Natural killer cell (primary cell): ENCODE measurements at places on chromosomes 12 and 14. TPM values are rescaled to one million over a fixed set of nuclear protein-coding genes. Genes with fewer than 3 reads are reported as not detected.

KRT6C gene
- not detected for total RNA-seq

LRFN5 gene
- not detected for total RNA-seq

DNA sequence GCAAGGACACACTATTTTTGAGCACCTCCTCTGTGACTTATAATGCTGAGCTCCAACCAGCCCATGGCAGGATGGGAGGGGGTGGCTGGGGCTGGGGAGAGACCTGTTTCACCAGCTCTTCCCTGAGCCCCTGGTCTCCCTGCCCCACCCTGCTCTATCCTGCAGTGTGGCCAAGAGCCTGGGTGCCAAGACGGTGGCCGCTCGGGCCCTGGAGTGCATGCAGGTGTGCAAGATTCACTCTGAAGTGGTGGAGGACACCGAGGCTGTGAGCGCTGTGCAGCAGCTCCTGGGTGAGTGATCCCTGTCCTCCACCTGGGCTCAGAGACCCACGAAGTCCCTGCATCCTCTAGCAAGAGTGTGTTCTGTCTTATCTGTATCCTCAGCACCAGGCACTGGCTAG, 14.4 kb downstream of the SDSL start:
- no peaks in the 10 kb centered on the region for H3K4me1 ChIP-seq
- H3K36me3 ChIP-seq = no peaks in the 10 kb centered on the region
- no peak overlapping the region for H3K27ac ChIP-seq
- H3K27me3 ChIP-seq = no peaks in the 10 kb centered on the region

- peaks cover 3% of the 10 kb centered on the region for H3K4me1 ChIP-seq
- no peak overlapping the region for H3K27ac ChIP-seq
- H3K27me3 ChIP-seq = no peaks in the 10 kb centered on the region
- no peak for DNase-seq
Measured at GRCh38 chr12:48943221-48943620, 14.1 kb downstream of the ARF3 start.

DNA sequence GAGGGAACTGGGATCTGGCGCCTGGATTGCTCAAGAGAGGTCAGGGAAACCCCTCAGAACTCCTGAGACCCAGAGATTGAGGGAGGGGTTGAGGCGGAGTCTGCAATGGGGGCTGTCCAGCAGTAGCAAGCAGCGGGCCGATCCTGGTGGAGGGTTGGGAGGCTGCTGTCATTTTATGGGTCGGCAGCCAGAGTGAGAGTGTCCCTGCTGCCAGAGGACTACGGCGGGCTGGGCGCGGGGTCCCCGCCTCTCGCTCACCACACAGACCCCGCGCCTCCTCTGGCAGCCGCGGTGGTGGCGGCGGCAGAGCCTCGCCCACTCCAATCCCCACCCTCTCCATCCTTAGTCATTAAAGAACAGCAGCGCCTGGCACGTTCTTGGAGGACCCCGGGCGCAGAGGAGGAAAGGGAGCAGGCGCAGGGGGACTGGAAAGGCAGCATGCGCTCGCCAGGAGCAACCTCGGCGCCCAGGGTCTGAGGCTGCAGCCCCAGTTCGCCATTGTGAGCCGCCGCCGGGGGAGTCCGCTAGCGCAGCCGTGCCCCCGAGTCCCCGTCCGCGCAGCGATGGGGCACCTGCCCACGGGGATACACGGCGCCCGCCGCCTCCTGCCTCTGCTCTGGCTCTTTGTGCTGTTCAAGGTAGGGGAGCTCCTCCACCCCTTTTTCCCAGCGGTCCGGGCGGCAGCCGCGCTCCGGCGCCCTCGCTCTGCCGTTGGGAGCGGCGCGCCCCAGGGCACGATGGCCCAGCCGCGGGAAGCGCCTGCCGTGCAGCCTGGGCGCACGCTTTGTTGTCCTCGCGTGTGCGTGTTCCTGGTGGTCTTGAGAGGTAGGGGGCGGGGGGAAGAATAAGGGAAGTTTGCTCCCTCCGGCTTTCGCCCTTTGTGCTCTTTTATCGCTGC, at the start of gene PTPRO:
Gene PTPRO (plus strand): TSS at position 345 of the 898 bp plus-strand sequence.
- no peak for DNase-seq
- H3K27me3 ChIP-seq = peaks cover 9% of the 10 kb centered on the region
- H3K4me1 ChIP-seq = no peaks in the 10 kb centered on the region
- H3K36me3 ChIP-seq = no peaks in the 10 kb centered on the region
- H3K4me3 ChIP-seq = no peak within 1 kb of the TSS
- no peak within 1 kb of the TSS for H3K27ac ChIP-seq

- no peaks in the 10 kb centered on the region for H3K27me3 ChIP-seq
- no peaks in the 10 kb centered on the region for H3K4me1 ChIP-seq
- H3K4me3 ChIP-seq = no peak overlapping the region
- no peaks in the 10 kb centered on the region for H3K36me3 ChIP-seq
Measured at GRCh38 chr14:96055065-96055752, 16.0 kb downstream of the C14orf132 start.

DNA sequence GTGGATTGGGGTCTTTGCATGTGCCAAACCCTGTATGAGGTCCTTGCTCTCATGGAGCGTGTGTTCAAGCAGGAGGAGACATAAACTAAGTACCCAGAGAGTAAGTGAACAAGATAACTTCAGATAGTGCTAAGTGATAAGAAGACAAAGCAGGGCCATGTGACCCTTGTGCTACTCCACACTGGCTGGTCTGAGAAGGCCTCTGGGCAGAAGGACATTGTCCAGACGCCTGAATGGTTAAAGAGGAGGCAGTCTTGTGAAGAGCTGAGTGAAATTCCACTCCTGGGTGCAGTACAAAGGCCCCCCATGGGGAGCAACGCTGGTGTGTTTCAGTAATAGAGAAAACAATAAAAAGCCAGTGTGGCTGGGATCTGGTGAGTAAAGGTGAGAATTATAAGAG, 93.3 kb upstream of the RIC8B start:
- H3K27me3 ChIP-seq = no peaks in the 10 kb centered on the region
- no peak overlapping the region for H3K4me3 ChIP-seq
- H3K36me3 ChIP-seq = no peaks in the 10 kb centered on the region
- DNase-seq = no peak
- H3K27ac ChIP-seq = no peak overlapping the region

- no peaks in the 10 kb centered on the region for H3K36me3 ChIP-seq
- H3K4me3 ChIP-seq = peak overlapping the region; percentile 6
- H3K4me1 ChIP-seq = peaks cover 28% of the 10 kb centered on the region
- no peak overlapping the region for H3K27ac ChIP-seq
- peak; percentile 44 for DNase-seq
Measured at GRCh38 chr14:22981090-22981875, 1.1 kb downstream of the AJUBA start.

- H3K4me1 ChIP-seq = peaks cover 26% of the 10 kb centered on the region
- no peak overlapping the region for H3K4me3 ChIP-seq
- H3K27me3 ChIP-seq = no peaks in the 10 kb centered on the region
- DNase-seq = no peak
- H3K27ac ChIP-seq = peak overlapping the region; percentile 35
Measured at GRCh38 chr12:104604995-104605675, 148.4 kb downstream of the CHST11 start.

- no peaks in the 10 kb centered on the region for H3K36me3 ChIP-seq
- no peak overlapping the region for H3K4me3 ChIP-seq
- peaks cover 3% of the 10 kb centered on the region for H3K27me3 ChIP-seq
- H3K4me1 ChIP-seq = no peaks in the 10 kb centered on the region
Measured at GRCh38 chr12:115870510-115870909, 407.0 kb downstream of the MED13L start.

DNA sequence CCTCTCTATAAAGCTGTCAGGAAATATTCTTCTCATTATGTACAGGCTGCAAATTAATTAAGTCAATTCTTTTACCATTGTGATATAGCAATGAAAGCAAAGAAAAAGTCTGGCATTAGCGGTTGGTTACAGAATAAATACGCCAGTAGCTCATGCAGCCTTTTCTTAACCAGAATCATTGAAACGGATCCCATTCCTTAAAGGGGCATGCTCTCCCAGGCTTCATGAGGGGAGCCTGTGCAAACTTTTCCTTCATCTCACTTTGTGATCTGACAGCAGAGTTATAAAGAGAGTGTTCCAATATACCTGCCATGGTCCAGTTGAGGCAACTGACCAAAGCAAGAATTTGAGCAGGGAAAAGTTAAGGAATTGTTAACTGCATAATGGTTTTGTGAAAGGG, 337.7 kb downstream of the EMP1 start:
- H3K27ac ChIP-seq = no peak overlapping the region
- H3K27me3 ChIP-seq = no peaks in the 10 kb centered on the region
- no peaks in the 10 kb centered on the region for H3K4me1 ChIP-seq

DNA sequence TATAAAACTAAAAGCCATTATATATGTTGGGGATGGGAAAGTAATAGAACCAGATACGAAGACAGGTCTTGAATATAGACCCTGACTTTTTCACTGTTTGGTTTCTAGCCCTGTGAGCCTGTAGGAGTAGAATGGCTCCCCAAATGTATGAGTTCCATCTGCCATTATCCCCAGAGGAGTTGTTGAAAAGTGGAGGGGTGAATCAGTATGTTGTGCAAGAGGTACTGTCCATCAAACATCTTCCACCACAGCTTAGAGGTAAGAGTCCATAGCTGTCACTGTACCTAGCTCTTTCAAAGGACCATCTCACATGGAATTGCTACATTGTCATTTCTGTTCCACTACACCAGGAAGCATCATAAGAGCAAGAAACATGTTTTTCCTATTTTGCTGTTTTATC, 1.1 kb downstream of the NCAPD2 start:
- H3K27ac ChIP-seq = peak overlapping the region; percentile 68
- H3K27me3 ChIP-seq = no peaks in the 10 kb centered on the region
- H3K4me3 ChIP-seq = peak overlapping the region; percentile 81
- peaks cover 22% of the 10 kb centered on the region for H3K4me1 ChIP-seq

DNA sequence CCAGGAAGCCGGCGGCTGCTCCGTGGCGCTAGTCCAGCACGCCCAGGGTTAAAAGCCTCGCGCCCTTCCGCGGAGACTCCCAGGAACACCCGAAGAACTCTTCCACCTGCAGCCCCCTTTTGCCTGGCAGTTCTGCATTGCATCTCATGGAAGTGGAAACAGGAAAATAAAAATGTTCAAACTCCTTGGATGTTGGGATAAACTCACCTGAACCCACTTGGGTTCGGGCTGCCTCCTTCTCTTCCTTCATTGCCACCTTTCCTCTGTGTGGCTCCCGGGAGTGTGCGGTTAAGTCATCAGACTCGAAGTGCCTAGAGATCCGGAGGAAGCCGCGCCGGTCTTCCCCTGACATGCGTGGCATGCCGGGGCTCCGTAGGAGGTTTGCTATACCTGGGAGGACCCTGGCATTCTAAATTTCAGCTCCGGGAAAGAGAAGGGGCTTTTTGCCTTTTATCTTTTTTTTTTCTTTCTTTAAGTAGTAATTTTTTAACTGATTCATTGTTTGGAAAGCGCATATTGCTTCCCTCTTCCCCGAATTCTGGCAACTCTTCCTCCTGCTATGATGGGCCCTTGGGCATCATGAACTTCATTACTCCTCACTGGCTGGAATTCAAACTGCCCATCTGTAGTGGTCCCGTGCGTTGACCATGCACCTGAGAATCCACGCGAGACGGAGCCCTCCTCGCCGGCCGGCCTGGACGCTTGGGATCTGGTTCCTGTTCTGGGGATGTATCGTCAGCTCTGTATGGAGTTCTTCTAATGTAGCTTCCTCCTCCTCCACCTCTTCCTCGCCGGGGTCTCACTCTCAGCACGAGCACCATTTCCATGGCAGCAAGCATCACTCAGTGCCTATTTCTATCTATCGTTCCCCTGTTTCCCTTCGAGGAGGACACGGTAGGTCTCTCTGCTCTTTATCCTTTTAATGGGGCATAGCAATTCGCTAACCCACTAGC, 931.4 kb downstream of the DIO2 start:
- H3K4me3 ChIP-seq = no peak overlapping the region
- no peaks in the 10 kb centered on the region for H3K4me1 ChIP-seq
- no peaks in the 10 kb centered on the region for H3K36me3 ChIP-seq
- DNase-seq = no peak
